ENCODE measurements at places on chromosomes 11 and 22.

- no peak for DNase-seq
Observed at GRCh38 chr22:20977516-20978170, 4.5 kb upstream of the LZTR1 start.

- DNase-seq: no peak
Observed at GRCh38 chr11:25734591-25735211, 597.2 kb upstream of the ANO3 start.

GRCh38 chr11:13119941-13120520, 110.9 kb downstream of the RASSF10 start:
- DNase-seq: no peak

- DNase-seq: no peak
Observed at GRCh38 chr11:68153742-68154141, 32.6 kb upstream of the CHKA start.

DNA sequence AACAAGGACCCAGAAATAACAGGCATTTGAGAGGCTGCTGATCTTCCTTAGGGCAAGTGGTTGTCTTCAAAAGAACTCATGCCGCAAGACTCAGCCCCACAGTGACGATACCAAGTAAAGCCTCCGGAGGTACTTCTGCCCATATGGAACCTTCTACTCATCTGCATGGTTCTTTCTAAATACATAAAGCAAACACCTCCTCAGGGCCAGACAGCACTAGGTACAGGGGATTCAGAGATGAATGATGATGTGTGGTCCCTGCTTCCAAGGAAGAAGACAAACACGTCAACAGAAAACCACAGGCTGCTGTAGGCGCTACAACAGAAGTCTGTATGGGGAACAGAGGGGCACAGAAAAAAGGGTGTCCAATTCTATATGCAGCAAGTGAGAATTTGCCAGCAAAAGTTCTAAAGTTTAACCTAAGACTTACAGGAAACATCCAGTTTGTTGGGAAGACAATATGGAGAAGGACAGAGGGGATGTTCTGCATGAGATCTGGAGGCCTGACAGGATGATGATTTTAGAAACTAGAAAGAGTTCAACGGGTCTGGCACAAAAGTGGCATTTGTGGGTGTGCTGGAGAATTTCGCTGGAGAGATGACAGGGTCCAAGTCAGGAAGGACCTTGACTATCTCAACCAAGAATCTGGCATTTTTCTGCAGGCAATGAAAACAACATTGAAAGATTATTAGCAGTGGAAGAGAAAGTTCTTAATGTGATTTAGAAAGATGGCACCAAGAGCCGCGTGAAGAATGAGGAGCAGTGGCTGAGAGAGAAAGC, 23.7 kb downstream of the JAML start:
- no peak for DNase-seq

- DNase-seq: no peak
Observed at GRCh38 chr22:22810018-22810427, 77.6 kb upstream of the IGLL5 start.

DNA sequence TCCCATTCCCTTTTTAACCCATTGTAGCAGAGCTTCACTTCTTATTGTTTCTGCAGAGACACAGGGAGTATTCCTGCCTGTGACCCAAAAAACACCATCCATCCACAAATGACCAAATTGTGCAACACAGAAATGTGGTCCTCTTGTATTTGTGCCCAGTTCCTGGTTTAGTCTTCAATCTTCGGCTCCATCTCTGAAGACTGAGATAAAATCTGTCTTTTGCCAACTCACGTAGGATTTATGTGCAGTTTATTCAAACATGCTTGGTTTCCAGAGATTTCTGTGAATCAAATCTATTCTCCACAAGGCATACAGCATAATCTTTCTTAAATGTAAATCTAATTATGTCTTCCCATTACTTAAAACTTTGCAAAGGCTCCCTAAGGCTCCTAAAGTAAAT, 307.0 kb downstream of the AASDHPPT start:
- no peak for DNase-seq

GRCh38 chr11:61636676-61637075, 43.5 kb upstream of the DAGLA start:
- no peak for DNase-seq

DNA sequence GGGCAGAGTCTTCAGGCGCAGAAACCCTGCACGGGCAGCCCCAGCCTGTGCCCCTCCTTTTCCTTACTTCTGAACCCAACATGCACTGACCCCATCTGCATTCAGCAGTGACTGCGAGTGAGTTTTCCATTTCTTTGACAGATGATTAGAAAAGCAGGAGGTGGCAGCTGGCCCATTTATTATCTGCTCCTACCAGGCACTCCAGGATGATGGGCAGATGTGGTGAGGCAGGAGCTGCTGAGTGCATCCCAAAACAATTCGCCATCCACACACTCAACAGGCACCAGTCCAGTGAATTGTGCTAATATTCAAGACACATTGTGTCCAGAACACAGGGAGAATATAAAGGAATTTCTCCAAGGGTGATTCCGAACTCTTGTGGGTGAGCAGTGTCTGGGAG, 208.5 kb downstream of the TENM4 start:
- DNase-seq: no peak

- DNase-seq: no peak
Observed at GRCh38 chr11:102680945-102681344, 24.6 kb downstream of the MMP27 start.

GRCh38 chr11:6622261-6623171, 3.3 kb upstream of the TPP1 start:
- DNase-seq: no peak

GRCh38 chr11:70020336-70021214, 57.5 kb upstream of the ANO1 start:
- no peak for DNase-seq

GRCh38 chr22:44929359-44930015, 80.3 kb downstream of the PHF21B start:
- DNase-seq: no peak

- DNase-seq: no peak
Observed at GRCh38 chr11:119369132-119369925, 12.2 kb downstream of the USP2 start.

DNA sequence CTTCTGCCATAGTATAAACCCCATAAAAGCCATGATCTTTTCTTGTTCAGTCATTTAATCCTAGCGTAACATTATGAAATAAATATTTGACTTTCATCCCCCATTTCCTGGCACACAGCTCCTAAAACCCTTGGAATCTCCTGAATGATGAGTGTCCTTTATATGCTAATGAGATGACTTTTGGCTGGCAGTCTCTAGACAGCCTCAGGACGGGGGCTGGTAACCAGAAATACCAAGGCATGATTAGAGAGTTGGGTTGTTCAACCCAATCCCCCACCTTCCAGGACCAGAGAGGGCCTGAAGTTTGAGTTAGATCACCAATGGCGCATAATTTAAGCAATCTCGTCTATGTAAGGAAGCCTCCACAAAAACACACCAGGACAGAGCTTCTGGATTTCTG, 1246.1 kb upstream of the TENM4 start:
- no peak for DNase-seq

DNA sequence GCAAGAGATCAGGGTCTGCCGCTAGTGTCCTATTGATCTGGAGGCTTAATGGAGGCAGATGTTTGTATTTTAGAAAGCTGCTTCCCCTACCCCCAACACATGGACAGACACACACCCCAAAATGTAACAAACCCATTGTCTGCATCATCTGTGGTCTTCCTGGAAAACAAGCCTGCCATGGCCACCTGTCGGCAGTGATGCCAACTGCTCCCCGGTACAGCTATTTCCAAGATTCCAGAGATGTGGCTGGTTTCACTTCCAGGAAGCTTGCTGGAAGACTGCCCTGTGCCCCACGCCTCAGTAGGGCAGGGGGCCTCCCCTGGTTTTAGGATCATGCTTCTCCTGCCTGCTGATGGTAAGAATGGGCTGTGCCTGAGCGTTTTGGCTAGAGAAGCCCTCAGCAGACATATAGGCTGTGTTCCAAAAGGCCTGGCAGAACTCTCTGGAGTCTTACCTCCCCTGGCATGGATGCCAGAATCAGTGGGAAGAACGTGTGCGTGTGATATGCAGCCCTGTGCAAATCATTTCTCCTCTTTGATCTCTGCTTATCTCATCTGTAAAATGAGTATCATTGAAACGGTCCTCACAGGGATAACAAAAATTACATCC, 108.6 kb downstream of the FBXO7 start:
- DNase-seq: no peak

DNA sequence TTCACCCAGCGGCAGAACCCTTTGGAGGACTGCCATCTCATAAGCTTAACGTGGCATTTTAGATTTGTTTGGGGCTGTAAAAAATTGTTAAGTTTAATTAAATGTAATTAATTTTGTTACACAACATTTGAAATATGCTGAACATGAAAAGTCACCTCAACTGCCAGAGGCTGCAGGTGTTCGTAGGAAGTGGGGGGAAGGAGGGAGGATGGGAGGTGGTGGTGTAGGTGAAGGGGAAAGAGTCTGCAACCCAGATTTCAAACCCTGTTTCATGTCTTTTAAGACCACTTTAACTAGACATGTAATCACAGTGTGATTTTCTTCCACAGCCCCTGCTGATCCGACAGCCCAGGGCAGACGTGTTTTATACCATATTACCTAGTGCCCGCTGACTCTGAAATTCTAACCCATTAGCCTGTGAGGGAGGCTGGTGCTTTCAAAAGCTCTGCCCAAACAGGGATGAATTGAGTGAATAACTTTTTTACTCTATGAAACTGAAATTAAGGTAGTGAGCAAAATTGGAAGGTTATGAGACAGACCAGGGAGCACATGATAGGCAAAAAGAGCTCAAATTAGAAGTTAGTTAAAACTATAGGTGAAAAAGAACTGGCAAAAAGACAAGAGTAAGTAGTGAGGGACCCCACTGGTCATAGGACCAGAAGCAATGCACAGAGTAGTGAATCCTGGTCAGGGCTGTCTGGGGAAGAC, 279.8 kb downstream of the DDX10 start:
- DNase-seq: no peak

- DNase-seq: no peak
Observed at GRCh38 chr11:30585125-30585891, 845 bp downstream of the MPPED2 start.

GRCh38 chr11:66062408-66062807, 7.7 kb upstream of the PACS1 start:
- DNase-seq: no peak

- no peak for DNase-seq
Observed at GRCh38 chr11:79439886-79440570, 802 bp downstream of the TENM4 start.

DNA sequence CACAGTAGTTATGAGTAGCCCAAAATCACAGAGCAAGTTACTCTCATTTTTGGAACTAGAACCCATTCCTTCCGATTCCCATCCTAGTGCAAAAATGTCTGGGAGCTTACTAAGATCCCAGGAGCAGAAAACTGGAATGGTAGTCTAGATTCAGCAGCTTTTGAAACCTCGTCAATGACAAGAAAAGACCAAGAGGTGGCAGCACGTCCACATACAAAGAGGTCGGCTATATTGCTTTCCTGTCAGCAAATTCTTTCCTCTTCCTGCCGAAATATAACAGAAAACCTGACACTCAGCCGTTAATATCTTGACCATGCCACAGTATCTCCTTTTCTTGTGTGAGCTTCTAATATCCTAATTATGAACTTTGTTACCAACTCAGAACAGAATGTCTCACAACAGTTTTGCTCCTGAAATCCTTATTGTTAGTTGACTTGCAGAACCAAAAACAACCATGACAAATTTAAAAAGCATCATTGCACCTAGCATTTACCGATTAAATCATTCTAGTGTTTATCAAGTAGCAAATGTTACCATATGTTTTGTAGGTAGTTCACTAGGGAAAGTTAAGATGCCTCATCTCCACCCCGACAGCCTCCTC, 92.8 kb upstream of the OR9G4 start:
- no peak for DNase-seq

GRCh38 chr22:39130892-39131855, 21.3 kb downstream of the CBX7 start:
- no peak for DNase-seq

Measured in stimulated activated CD8-positive, alpha-beta memory T cell treated with anti-CD3 and anti-CD28 coated beads, Interleukin-12 subunit alpha, Interleukin-12 subunit beta, amount 100 ng/mL, for 4 hours (primary cell).